ENCODE measurements at places on chromosomes 12 and 14.

DNA sequence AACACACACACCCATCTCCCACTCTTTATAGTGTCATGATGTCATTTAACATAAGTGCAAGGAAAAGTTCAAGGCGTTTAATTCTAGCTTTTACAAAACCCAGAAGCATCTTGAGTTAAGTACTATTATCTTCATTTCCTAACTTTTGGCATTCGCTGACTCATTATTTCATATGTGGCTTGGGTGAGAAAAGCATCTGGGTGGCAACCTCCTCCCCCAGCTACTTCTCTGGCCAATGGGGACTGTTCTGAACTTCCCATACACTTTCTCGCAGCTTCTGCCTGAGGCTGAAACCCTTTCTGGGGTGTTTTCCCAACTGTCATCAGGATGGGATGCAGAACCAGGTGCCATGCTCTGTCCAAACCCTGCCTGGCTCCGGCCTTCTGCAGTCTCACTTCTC is 2.8 kb upstream of the MARK3 start:
- DNase-seq: no peak

DNA sequence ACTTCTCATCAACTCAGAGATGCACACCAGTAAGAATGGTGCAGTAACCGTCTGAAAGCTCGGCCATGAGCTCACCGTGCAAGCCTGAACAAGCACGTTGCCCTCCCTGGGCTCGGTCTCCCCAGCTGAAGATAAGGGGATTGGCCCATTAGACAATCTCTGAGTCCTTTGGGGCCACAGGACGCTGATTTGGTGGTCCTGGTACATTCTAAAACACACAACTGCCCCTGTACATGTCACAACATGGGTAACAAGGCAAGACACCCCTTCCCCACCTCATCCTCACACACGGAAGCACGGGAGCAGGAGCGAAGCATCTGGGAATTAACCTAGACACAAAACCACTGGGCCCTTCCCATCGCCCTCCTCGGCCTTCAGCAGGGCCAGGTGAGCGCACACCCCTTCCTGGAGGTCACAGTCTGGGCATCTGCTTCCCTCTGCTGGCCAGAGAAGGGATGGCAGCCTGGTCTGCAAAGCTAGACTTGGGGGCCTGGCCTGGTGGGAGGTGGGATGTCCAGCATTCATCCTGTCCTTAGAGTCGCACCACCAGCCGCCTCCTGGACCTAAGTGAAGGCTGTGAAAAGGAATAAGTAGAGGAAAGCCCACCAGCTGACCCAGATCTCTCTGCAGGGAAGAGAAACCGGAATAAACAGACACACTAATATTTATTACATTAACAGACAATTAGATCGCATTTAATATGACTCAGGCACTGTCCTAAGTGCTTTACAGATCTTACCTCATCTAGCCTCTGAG is 18.9 kb upstream of the SMUG1 start:
- no peak for DNase-seq

DNA sequence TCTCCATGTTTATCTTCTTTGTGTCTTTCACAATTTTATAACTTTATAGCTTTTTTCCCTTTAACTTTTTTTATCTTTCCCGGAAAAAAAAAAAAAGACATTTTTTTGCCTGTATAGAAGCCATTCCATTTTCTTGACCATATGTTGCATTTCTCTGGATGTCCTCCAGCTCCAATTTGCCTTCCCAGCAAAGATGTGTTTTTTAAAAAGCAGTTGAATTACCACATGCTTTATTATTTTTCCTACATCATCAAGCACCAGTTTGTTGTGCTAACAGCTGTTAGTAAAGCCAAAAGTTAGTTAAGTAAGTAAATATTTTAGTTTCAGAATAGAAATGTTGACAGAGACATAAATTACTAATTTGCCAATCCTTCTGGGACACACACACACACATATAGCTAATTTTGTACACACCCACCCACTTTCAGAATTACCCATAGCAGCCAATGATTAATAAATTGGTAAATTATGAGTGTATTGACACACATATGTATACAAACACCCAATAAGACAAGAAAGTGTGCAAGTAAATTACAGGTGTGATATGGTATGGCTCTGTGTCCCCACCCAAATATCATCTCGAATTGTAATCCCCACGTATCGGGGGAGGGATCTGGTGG is 118.3 kb downstream of the SLC38A6 start:
- DNase-seq: no peak

GRCh38 chr12:51721282-51721940 is 127.1 kb downstream of the FIGNL2 start:
- DNase-seq: peak; percentile 25

- DNase-seq: no peak
These were observed 104.3 kb upstream of the TMCC3 start for GRCh38 chr12:94754653-94755052.

DNA sequence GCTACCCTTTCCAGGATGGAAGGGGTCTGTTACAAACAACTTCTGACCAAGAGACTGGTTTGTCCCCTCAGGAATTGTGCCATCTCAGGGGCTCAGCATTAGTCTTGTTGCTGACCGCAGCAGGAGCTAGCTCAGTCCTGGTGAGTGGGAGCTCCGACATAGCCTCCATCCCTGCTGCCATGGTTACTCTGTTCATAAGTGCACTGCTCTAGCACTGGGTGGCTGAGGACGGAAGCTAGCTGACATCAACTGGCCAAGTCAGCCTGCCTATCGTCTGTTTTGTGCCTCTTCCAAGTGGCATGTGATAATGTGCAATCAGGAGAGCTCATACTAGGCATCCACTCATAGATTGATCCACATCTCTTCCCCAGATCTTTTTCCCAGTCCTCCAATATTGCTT is 7.5 kb downstream of the SLC17A8 start:
- no peak for DNase-seq

- DNase-seq: no peak
These were observed 10.0 kb downstream of the TMCC3 start for GRCh38 chr12:94640134-94640928.

GRCh38 chr12:65454115-65454787 is 175.8 kb downstream of the MSRB3 start:
- no peak for DNase-seq

DNA sequence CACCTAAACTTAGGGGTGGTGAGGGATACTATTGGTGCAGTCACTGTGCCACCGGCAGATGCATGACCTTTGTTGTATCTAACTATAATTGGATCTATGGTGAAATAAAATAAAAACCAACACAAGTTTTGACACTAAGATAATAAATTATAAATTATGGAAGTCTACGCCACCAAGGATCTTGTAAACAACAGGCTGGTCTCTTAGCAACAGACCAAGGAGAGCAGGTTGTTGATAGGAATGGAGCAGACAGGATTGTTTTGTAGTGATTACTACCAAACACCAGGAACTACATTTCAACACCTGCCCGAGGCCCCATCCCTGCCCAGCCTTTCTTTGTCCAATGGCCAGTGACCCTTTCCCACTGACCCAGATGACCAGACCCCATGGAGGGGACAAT is 1178.0 kb downstream of the VRK1 start:
- no peak for DNase-seq

- DNase-seq: no peak
These were observed 12.5 kb downstream of the PRIMA1 start for GRCh38 chr14:93775744-93776143.

DNA sequence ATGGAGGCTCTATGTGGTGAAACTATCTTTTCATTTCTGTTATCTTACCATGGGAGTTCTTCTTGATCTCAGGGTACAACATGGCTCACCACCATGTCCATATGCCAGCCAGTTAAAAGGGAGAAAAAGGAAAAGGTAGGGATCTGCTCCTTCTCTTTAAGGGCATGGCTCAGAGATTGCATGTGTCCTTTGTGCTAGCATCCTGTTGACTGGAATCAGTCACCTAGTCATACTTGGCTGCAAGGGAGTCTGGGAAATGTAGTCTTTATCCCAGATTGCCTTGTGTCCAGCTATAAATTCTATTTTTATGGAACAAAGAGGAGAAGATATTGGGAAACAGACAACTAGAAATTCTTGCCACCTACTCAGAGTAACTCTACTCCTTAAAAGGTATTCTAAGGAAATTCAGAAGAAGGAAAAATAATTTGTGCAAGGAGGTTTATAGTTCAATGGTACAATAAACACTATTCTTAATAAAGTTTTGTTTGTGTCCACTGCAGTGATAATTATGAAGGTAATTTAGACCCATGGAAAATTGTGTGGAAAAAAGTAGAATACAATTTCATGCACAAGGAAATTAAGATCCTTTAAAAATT is 86.4 kb upstream of the RPH3A start:
- DNase-seq: no peak

- DNase-seq: no peak
These were observed 117.1 kb upstream of the FRMD6 start for GRCh38 chr14:51534610-51535011.

- DNase-seq: no peak
These were observed 65.7 kb downstream of the STAB2 start for GRCh38 chr12:103652808-103653207.

- no peak for DNase-seq
These were observed 146.2 kb downstream of the BCL11B start for GRCh38 chr14:99125616-99126431.

- no peak for DNase-seq
These were observed 127.6 kb downstream of the SLC8A3 start for GRCh38 chr14:70061108-70061507.

DNA sequence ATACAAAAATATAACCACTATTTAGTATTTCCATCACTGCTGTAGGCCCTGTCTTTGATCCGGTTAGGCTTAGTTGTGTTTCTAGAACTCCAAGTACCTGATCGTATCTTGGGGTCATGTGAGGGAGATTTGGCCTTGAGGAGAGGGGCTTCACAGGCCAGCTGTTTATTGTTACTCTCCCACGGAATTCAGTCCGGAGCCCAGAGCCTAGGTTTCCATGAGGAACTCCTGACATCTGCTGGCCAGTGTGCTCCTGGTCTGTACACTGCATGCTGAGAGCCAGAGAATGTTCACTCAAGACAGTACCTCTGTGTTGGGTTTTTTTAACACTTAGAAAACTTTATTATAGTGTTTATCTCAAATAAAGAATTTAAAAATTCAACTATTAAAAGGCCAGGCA is 341.0 kb upstream of the TMEM132C start:
- peak; percentile 63 for DNase-seq

DNA sequence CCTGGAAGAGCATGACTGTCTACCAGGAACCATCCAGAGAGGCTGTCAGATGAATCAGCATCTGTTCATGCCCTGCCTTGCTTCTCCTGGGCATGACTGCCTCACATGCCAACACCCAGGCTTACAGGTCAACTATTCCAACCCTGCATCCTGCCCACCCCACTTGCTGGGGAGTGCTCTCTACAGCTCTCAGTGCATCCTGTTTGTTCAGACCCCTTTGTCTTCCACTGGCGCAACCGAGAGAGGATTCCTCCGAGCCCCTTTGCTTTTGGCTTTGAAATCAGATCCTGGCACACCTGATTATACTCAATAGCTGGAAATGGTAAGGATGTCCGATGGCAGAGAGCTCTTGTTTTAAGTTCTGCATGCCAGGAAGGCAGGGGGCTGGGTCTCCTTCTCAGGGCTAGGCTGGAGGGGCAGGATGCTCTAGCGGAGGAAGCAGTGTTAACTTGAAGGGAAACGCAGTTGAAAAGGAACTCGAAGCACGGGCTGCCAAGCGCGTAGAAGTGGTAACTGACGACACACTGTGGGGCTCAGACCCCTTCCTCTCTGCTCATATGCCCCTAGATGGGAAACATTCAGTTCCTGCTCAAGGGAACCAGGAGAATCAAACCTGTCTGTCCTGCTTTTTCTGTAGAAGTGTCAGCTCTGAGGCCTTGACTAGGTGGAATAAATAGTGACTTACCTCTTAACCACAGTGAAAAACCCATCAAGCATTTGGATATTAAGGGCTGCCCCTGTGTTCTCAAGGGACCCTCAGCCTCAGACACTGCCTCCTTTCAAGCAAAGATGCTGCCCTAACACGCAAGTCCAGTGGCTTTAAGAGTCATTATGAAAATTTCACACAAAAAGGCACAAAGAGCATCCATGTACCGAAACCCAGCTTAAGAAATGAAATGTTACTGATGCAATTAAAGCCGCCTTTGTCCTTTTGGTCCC is 297.5 kb downstream of the ZFP36L1 start:
- DNase-seq: no peak

DNA sequence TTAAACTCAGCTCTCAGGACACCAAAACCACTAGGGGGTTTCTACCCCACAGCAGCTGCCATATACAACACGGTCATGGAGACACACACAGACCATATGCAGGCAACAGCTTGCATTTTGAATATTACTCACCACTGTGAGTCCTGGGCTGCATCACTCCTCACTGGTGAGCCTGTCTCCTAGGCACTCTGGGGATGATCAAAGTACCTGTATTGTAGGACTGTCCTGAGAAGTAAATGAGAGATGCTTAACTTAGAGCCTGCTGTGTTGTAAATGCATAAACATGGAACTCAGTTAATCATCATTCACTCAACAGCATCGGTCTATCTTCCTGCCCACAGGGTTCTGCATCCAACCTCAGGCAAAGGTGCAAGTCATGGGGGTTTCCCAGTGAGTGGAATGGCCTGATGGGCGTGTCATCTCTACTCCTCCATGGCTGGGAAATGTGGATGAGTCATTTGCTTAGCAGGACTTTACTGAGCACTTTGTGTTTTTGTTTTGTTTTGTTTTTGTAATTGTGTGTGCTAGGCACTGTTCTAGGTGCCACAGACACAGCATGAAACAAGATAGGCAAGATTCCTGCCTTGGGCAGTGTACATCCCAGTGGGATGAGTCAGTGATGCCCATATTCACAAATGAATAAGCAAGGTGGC is 1141.2 kb upstream of the TMEM132C start:
- DNase-seq: no peak

- DNase-seq: no peak
These were observed 84.7 kb upstream of the FLRT2 start for GRCh38 chr14:85445151-85445795.

- peak; percentile 22 for DNase-seq
These were observed 50.1 kb downstream of the LRCOL1 start for GRCh38 chr12:132560364-132560613.

DNA sequence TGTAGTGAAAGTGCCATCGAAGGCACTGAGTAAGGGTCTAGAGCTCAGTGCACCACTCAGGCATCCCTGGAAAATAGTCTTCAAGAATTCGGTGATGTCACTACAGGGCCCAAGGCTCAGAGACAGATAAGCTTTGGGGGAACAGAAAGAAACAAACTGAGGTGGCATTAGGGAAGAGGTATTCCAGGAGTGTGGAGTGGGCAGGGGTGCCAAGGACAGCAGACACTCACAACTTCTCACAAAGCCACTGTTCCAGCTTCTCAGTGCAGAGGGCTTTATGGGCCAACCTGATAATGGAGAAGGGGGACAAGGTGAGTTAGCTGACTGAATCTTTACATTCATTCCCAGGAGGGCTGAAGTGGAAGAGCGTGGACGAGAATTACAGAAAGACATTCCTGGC is 2.1 kb downstream of the LALBA start:
- DNase-seq: no peak

DNA sequence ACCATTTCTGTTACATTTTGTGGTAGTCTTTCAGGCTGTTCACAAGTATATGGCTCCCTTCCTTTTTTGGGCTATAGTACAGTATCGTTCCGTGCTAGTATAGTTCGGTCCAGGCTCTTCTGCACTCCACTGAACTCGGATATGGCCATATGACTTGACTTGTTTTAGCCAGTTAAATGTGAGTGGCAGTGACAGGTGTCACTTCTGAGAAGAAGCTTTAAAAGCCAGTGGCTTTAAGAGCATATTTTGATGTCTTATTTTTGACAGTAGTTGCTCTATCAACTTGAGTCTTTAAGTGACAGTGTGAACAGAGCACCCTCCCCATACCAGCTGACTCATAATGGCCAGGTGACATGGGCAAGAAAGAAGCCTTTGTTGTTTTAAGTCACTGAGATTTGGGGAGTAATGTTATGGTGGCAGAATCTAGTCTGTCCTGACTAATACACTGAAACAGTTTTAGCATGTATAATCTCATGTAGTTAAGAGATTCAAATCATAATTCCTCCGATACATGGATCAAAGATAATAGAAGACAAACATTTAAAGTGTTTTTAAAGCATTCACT is 64.6 kb downstream of the ANO4 start:
- DNase-seq: no peak

All from spinal cord (tissue), 10 donors.